A549 treated with CORT108297 at 1 μM for 4 hours (cell line): ENCODE measurements at places on chromosomes 11 and 22. TPM values are rescaled to one million over a fixed set of nuclear protein-coding genes. Genes with fewer than 3 reads are reported as not detected.

The KLHL35 gene
- 0.63 to 1.8 TPM (median 1.1 TPM) in 5 replicates for total RNA-seq

The EHF gene
- total RNA-seq = 0.58 to 0.81 TPM (median 0.69 TPM) in 5 replicates

The OR5P2 gene
- not detected in 5 replicates for total RNA-seq

The UBXN1 gene
- 106 to 130 TPM (median 120 TPM) in 5 replicates for total RNA-seq

The SDHAF2 gene
- 35.3 to 50.9 TPM (median 45.1 TPM) in 5 replicates for total RNA-seq

The P2RX6 gene
- total RNA-seq = 0.35 to 1.1 TPM (median 0.70 TPM) in 5 replicates

The DEPDC7 gene
- 6.5 to 10.1 TPM (median 7.8 TPM) in 5 replicates for total RNA-seq

The SCGB2A2 gene
- total RNA-seq = not detected in 5 replicates

The NOX4 gene
- not detected in 5 replicates for total RNA-seq

The LYVE1 gene
- total RNA-seq = 0.08 to 0.28 TPM (median 0.13 TPM) in 5 replicates

The PRODH gene
- total RNA-seq = 0.32 to 1.1 TPM (median 0.51 TPM) in 5 replicates

The MYBPC3 gene
- total RNA-seq = 0.07 to 0.09 TPM (median 0.07 TPM) in 5 replicates

The PRR33 gene
- total RNA-seq = not detected in 5 replicates

The SYT7 gene
- total RNA-seq = 0.72 to 1.2 TPM (median 1.0 TPM) in 5 replicates

The FXYD2 gene
- total RNA-seq = 14.8 to 23.6 TPM (median 18.3 TPM) in 5 replicates

The MYO7A gene
- 1.2 to 1.5 TPM (median 1.2 TPM) in 5 replicates for total RNA-seq

The ADM gene
- total RNA-seq = 77.3 to 130 TPM (median 90.4 TPM) in 5 replicates

The C11orf97 gene
- not detected in 5 replicates for total RNA-seq

The HIC2 gene
- 2.1 to 3.2 TPM (median 2.7 TPM) in 5 replicates for total RNA-seq

The RFPL2 gene
- total RNA-seq = 0.07 to 0.21 TPM (median 0.11 TPM) in 5 replicates

The OR51E2 gene
- total RNA-seq = not detected in 5 replicates

The GSTT4 gene
- total RNA-seq = not detected in 5 replicates

The MRGPRX4 gene
- total RNA-seq = not detected in 5 replicates

The TRIM49 gene
- total RNA-seq = not detected in 5 replicates

The MUC6 gene
- total RNA-seq = 0.01 to 0.02 TPM (median 0.01 TPM) in 3 of 5 replicates, not detected in the others
